Foreskin melanocyte (primary cell): ENCODE measurements at places on chromosomes 16 and 17.

DNA sequence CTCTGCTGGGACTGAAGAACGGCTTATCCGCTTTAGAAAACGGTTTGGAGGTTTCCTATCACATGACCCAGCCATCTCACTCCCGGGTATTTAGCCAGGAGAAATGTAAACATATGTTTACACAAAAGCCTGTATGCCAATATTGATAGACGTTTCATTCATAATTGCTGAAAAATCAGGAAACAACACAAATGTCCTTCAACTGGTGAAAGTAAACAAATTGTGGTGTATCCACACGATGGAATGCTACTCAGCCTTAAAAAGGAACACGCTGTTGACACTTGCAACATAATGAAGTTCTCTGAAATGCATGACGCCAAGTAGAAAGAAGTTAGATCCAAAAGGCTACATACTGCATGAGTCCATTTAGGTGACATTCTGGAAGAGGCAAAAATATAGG lies 157.6 kb downstream of the SLC39A11 start:
- no peak for DNase-seq

DNA sequence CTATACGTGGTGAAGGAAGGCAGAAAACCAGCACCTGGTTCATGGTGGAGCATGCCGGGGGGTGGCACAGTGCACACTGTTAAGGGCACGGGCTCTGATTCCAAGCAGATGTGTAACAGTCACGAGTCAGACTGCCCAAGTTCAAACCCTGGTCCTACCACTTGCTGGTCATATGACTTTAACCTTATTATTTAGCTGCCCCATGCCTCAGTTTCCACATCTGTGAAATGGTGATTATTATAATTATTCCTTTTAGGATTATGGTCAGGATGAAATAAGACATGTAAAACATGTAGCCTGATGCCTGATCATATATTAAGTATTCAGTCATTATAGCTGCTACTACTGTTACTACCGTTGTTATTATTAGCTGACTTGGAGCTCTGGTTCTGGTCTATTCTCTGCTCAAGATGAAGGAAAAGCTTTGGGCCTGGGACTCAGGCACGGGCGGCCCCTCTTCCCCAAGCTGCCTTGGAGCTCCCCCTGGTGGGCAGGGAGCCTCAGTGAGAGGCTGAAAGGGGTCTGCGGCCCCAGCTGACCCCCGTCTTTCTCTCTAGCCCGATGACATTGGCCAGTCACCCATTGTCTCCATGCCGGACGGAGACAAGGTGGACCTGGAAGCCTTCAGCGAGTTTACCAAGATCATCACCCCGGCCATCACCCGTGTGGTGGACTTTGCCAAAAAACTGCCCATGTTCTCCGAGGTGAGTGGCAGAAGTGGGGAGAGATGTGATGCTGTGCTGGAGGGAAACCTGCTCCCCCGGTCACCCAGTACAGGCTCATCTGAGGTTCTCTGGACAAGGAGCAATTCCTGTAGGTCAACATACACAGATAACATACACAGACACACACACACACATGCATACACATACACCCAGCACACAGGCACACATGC lies 14.0 kb downstream of the NR1D1 start:
- no peak for DNase-seq

DNA sequence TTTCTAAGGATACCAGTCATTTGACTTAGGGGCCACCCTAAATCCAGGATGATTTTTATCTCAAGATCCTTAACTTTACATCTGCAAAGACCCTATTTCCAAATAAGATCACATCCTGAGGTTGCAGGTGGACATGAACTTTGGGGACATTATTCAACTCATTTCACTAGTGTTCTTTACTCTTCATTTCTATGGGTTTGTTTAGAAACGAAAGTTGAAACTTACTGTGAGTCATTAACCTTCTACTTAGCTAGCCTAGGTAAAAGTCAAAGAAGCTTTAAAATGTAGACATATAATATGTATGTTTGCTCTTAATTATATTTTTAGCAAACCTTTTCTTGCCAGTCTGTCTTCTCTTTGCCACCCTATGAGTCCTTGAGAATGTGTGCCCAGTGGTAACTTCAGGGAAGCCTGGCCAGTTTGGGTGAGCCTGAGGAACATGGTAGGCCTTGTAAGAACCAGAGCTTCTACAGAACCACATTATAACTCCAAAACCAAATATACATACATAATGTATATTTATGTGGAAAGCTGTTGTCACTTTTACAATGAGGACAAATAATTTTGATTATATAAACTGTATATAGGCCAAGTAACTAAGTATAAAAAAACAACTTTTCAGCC lies 38.4 kb downstream of the BPTF start:
- DNase-seq: no peak

DNA sequence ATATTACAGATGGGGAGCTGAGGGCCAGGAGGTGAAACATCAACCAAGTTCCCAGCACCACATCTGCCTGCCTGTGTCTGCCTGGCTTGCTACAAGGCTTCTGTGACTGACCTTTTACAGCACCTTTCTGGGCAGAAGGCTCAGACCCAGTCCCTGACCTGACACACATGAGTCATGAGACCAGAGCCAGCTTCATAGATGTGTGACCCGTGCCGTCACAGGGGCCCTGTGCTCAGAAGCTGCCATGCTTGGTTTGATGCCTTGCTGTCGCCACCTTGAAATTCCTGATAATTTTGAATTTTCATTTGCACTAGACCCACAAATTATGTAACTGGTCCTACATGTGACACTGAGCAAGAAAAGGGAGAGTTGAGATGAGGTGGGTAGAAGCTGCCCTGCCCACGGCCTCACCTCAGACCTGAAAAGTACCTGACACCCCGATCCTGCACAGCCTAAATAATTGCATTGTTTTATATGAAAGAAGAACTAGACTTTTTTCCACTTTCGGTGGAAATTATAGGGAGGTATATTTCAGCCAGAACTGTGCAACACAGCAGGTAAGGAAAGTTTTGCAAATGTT lies 13.3 kb upstream of the PECAM1 start:
- DNase-seq: no peak

DNA sequence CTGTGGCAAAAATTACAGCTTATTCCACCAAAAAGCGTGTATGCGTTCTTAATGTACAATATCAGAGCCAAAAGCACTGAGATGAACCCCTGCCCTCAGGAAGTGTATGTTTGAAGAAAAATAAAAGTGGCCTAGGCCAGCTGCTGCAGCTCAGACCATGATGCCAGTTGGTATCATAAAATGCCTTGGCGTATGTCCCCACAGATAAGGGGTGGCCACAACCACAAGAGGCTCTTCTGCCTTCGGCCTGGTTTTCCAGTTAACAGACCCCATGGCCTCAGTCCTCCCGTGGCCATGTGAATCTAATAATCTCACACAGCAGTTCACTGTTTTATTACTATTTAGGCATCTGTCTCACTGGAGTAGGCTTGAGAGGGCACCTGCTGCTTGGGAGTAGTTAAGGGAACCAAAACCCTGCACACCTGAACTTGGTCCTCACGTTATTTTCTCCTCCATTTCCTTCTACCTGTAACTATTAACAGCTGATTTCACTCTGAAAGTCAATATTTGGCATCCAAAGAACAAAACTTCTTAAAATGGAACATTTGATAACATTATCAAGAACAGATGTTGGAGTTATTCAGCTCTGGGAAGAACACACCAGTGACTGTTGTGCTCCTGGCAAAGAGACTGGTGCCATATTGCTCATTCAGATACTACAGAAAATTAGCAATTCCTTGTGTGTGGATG lies 34.8 kb upstream of the ERN1 start:
- no peak for DNase-seq

GRCh38 chr17:74408262-74408661 lies 23.6 kb upstream of the GPRC5C start:
- no peak for DNase-seq

GRCh38 chr16:86319585-86320236 lies 190.6 kb upstream of the FOXF1 start:
- DNase-seq: no peak

- no peak for DNase-seq
Observed at GRCh38 chr17:7380321-7380720, 568 bp upstream of the TNK1 start.

GRCh38 chr17:75365009-75365930 lies 40.2 kb downstream of the GRB2 start:
- DNase-seq: no peak

- no peak for DNase-seq
Observed at GRCh38 chr17:57514614-57515013, 230.5 kb downstream of the CCDC182 start.

GRCh38 chr17:1644493-1645206 lies 882 bp downstream of the SCARF1 start:
- DNase-seq: no peak

DNA sequence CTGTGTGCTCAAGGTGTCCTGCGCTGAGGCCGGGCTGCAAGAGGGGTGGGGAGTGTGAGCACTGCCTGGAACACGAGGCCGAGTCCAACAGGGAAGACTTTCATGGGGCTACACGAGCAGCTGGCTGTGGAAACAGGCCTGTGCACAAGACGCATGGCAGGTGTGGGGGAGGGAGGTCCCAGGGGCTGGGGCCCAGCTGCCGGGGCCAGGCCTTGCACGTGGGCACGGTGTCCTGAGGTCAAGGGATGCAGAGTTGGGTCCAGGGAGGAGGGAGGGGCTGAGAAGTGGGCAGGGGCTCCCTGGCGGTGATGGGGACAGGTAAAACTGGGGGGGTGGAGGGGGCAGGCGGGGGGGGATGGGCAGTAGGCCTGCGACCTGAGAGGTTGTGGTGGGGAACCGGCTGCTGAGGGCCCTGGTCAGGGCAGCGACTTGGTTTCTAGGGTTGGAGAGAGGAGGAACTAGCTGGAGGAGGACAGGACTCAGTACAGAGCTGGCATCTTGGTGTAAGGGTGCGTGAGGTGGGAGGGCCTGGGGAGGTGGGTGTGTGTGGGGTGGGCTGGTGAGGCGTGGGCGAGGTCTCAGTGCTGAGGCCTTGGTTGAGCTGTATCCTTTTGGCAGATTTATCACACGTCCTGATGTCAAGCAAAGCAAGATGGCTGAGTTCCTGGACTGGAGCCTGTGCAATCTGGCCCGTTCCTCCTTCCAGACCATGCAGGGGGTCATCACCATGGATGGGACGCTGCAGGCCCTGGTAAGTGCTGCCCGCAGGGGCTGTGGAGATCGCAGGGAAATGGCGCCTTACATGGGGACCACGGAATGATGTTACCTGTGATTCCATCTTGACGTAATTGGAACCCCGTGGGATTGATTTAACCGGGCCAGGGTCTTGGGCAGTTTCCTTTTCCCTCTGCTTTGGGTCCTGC lies 29.4 kb downstream of the TBCD start:
- DNase-seq: no peak

DNA sequence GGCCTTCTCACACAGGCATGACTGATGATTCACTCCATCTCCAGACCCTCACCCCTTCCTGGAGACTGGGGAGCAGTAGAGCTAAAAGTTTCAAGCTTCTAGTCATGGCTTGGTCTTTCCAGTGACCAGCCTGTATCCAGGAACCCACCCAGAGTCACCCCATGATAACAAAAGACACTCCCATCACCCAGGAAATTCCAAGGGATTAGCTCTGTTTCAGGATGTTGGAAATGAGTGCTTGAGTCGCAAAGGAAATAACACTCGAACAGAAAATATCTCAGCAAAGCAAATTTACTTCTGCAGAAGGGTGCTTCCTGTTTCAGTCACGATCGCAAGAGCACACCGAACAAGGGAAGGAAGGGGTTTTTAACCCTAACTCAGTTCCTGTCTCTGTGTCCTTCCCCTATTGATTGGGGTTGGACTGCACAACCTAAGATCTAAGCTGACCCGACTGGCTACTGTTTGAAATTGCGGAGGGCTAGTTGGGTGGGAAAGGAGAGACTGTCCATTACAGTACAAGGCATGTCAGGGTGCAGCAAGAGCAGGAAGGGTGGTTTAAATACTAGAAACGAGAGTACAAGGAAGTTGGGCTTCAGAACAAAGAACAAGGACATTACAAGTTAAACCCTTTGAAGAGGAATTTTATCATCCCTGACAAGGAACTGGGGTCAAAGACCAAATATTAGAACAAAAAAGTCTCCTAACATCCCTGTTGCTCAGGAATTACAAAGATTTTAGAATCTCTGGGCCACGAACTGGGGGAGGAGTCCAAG lies 224.4 kb upstream of the CACNG5 start:
- no peak for DNase-seq
